ENCODE measurements at places on chromosomes 7 and 10.

DNA sequence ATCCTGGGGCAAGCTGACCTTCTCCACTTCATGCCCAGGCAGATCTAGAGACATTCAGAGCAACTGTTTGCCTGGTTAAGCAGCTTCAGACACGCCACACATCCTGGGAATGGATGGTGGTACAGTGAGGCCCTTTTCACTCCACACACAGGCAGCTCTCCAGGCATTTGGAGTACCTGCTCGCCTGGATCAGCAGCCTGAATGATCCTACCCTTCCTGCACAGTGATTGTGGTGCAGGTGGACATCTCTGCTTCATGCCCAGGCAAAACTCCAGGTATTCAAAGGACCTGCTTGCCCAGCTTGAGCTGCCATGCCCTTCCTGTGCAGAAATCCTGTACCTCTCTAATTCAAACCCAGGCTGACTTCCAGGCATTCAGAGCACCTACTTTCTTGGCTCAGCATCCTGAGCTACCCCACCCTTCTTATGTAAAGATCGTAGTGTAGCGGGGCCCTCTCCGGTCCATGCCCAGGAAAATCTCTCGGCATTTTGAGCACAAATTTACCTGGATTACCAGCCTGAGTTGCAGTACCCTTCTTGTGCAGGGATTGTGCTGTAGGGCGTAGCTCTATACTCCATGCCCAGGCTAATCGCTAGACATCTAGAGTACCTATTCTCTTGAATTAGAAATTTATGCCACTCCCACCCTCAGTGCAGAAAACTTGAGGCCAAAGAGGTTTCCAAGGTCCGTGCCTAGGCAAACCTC, 972.8 kb downstream of the ANKRD7 start:
- no peak for DNase-seq

DNA sequence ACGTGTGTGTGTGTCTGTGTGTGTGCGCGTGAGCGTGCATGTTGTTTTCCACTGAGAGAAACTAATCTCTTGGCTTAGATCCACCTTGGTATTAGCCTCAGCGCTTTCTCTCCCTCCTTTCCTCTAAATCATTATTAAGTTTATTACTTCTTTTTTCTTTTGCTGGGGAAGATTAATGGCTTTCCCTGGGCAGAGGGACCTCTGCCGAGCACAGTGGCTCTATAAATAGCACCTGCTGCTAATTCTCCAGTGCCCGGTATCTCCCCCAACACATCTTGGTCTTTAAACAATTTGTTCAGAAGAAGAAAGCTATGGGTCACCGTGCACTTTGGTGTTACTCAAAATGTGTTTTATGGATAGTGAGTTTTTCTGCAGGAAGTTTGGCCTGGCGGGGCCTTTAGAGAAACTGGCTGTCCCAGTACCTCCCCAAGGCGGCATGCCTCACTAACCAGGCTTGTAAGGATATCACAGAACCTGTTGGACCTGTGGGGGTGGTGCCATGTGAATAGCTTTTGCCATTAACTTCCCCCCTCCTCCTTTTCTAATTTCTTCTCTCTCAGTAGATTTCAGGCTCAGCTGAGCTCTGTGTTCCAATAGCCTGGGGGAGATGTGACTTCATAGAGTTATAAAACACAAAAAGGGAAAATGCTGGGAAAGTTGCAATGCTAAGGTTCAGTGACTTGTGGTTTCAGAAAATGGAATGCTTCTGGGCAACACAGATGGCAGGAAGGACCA, 70.1 kb upstream of the RAB11FIP2 start:
- no peak for DNase-seq

- no peak for DNase-seq
Measured at GRCh38 chr7:128076796-128077271, 45.6 kb upstream of the LRRC4 start.

GRCh38 chr7:21191321-21192073, 236.4 kb upstream of the SP4 start:
- DNase-seq = no peak

GRCh38 chr7:28939367-28939766, 18.8 kb downstream of the TRIL start:
- DNase-seq = no peak

DNA sequence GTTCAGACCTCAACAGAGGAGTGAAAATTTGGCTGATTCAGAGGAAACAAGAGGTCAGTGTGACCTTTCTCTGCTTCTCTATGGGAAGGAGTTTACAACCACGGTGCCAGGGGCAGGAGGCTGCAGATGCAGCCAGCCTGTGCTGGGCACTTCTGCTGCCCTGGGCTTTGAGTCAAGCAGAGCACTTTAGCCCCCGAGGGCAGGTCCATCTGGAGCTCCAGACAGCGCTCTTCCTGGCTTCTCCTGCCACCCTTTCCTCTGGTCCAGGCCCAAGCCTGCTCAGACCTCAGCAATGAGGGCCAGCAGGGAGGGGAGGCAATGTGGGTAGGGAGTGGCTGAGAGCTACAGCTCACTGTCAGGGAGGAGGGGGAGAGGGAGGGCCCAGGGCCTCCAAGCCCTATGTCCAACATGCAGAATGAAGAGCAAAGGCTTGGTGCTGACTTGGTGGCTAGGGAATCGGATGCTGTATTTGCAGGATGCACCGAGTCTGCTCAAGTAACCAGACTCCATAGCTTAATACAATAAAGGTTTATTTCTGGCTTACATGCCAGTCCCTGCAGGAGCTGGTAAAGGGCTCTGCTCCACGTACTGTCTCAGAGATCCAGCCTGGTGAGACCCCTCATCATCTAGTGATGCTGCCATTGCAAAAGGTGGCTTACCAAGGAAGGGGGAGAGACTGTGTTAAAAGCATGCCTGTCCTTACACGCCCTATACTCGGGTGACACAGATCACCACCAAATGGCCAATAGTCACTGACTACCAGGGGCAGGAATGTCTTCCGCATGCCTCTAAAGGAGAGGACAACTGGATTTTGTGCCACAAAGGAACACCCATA, 481.6 kb downstream of the RPS24 start:
- no peak for DNase-seq

DNA sequence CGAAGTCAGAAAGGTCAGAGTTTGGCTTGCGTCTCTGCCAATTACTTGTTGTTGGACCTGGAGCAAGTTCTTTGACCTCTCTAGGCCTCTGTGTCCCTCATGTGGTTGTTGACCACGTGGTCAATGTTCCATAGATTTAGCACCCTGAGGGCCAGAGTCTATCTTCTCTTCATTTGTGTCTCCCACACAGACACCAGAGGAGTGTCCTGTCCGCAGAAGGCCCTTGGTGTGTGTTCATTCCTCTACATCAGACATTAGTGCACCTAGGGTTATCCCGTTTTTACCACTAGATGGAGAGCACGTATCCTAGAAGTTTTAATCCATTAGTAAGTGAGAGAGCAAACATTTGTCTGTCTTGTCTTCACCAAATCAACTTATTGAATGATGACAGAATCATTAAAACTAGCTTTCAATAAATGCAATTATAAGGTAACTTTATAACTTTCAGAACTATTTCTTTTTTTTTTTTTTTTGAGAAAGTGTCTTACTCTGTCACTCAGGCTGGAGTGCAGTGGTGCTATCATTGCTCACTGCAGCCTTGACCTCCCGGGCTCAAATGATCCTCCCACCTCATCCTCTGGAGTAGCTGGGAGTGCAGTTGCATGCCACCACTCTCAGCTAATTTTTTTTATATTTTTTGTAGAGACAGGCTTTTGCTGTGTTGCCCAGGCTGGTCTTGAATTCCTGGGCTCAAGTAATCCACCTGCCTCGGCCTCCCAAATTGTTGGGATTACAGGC, 122.5 kb upstream of the ANKRD1 start:
- no peak for DNase-seq

GRCh38 chr10:50622706-50623662, 772 bp downstream of the SGMS1 start:
- peak; percentile 19 for DNase-seq

DNA sequence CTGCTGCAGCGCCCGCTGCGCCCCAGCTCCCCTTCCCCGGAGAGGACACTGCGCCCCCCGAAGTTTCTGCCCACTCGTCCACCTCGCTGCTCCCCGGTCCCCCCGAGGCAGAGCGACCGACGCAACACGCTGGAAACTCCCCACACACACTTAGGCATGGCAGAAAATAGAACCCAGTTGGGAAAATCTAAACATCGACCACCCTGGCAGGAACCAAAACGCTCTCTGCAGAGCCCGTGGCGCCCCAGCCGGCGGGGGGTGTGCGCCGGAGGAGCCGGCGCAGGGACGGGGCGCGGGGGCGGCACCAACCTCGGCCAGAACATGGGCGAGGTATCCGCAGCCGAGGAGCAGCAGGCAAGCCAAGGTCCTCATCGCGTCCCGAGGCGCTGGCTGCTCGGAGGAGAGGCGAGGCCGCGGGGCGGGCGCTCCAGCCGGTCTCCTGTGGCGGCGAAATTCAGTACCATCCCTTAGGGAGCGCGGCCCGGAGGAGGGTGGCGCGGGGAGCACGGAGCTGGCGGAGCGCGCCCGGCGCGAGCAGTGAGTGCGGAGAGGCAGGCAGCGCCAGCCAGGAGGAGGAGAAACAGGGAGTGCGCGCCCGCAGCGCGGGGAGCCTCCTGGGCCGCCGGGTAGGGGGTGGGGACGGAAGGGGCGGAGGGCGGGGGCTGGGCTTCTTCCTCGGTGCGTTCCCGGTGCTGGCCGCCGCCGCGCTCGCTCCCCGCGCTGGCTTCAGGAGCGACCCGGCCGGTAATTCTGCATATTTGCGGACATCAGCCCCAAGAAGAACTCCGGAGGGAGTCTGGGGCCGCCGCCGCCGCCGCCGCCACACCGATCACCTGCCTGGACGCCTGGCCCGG, 789 bp downstream of the PDGFA start:
- DNase-seq = no peak

DNA sequence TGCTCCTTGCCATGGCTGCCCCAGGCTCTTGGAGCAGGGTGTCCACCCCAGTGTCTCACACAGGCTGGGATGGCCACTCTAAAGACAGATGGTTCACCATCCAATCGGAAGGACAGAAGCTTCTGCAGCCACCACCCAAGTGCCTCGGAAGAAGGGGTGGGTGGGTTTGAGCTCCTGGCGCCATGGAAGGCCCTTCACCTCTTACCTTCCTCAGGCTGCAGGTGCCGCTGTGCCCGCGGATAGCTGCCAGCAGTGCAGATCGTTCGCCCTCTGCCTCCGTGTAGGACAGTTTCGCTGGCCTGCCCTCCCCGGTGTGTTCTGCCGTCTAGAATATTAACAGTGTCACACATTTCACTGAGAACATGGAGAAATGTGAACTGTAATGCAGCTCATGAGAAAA, 243.6 kb upstream of the GRB10 start:
- no peak for DNase-seq

DNA sequence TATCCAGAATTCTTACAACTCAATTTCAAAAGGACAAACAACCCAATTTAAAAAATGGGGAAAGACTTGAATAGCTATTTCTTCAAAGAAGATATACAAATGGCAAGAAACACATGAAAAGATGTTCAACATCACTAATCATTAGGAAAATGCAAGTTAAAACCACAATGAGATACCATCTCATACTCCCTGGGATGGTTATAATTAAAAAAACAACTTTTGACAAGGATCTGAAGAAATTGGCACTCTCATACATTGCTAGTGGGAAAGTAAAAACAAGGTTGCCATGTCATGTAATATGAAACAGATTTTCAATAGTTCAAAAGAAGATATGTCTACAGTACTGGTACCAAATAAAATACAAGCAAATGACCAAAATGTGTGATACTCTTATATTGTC, 9.0 kb downstream of the OAT start:
- no peak for DNase-seq

DNA sequence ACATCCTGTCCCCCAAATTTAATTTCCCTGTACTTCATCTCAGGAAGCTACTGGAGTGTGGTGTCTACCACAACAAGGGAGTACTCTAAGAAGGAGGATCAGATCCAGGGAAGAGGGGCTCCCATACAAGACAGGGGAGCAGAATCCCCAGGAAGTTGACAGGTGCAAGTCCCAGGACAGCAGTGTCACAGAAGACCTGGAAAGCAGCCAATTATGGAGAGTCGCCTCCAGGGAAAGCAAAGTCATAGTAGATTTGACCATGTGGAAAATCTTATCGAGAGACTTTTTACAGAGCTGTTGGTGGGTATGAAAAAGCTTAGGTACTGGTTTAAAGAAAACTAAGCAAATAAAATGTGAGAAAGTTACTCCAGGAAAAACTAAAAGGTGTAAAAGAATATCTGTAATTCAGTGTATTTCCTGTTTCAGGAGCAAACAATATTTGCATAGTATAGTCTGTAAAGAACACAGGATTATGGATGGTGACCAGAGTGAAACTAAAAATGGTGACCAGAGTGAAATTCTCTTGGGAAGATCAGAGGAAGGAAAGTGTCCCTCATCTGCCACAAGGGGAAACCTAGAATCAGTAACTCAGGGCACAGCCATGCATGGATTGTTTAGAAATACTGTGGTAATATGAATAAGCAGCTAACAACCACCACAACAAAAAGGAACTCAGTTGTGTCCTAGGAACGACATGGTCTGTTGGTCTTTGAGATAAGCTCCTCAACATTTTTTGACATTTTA, 44.5 kb downstream of the LANCL2 start:
- DNase-seq = no peak

DNA sequence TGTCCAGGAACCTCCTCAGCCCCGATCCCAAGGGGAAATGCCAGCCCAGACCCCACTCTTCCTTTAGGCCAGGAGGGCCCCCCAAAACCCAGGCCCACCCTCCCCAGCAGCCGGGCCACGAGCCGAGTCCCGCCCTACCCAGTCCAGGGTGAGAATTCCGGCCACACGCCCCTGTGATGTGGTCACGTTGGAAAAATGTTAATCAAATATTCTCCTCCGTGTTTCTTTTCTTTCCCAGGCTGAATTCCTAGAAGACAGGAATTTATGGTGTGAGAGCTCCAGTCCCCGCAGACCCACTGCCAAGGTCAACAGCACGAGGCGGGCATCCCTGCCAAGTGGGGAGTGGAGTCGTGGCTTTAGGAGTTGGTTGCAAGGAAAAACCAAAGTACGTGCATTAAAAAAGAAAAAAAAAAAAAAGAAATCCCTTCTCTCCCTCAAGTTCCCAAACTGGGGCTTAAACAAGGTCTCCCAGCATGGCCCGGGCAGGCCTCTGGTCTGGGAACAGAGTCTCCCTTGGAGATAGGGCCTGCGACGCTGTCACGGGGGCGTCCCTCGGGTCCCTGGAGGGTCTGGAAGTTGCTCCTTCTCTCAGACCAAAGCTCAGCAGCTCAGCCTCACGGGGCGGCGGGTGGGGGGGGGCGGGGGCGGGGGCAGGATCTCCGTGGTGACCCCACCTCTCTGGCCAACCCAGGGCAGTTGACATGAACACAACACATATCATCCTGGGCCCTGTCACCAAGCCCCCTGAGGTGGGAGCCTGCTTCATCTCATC, 28.1 kb upstream of the ELN start:
- no peak for DNase-seq

DNA sequence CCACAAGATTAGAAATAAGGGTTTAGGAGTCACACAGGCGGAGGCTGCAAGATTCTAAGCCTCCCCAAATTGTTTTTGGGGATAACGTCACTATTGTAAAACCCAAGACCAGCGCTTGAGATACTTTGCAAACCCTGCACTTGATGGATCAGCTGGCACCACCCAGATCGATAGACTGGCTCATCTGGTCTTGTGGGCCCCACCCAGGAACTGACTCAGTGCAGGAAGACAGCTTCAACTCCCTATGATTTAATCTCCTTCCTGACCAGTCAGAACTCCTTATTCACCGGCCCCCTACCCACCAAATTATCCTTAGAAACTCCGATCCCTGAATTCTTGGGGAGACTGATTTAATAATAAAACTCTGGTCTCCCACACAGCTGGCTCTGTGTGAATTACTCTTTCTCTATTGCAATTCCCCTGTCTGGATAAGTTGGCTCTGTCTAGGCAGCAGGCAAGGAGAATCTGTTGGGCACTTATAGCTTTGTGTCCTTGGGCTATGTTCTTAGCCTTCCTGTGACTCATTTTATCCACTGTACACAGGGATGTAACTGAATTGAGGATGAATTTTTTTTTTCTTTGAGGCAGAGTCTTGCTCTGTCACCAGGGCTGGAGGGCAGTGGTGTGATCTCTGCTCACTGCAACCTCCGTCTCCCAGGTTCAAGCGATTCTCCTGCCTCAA, 64.4 kb upstream of the CARD11 start:
- DNase-seq = no peak
